Stimulated activated CD8-positive, alpha-beta memory T cell treated with anti-CD3 and anti-CD28 coated beads, Interleukin-7, amount 100 ng/mL, for 1 hour (primary cell): ENCODE measurements at places on chromosomes 3 and 15.

GRCh38 chr3:14496351-14496750 lies 43.8 kb downstream of the GRIP2 start:
- no peak for DNase-seq

DNA sequence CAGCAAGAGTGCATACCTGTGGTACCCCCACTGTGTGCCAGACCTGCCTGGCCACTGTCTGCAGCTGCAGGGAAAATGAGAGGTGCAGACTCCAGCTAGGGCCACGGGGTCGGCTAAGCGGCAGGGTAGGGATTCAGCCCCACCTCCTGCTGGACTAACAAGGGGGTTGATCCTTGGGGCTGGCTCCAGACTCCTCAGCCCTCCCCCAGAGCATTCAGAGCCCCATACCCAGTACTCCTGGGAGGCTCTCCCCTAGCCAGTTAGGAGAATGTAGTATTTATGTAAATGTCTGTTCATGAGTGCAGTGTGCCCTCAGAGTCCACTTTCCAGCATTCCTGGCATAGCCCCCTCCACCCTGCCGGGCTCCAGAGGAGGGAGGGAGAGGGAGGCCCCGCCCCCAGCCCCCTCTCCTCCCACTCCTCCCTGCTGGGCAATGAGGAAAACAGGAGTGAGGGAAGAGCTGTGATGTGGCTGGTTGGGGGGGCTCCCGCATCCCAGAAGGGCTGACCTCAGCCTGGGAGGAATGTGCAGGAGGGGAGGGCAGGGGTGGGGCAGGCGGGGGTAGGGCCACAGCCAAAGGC lies 4.5 kb upstream of the SEMA3B start:
- no peak for DNase-seq

- no peak for DNase-seq
These were observed 26.4 kb downstream of the TIGIT start for GRCh38 chr3:114320246-114320645.

GRCh38 chr3:50271314-50271936 lies 2.5 kb downstream of the SEMA3B start:
- DNase-seq: no peak

- no peak for DNase-seq
These were observed 98.5 kb downstream of the ITPR1 start for GRCh38 chr3:4591669-4592068.

GRCh38 chr15:47331829-47332393 lies 385.4 kb upstream of the SEMA6D start:
- DNase-seq: no peak

- DNase-seq: no peak
These were observed 1.4 kb upstream of the SLC41A3 start for GRCh38 chr3:126085276-126085675.

GRCh38 chr3:21290557-21290956 lies 460.5 kb downstream of the ZNF385D start:
- no peak for DNase-seq

- no peak for DNase-seq
These were observed 43.2 kb upstream of the UBE2E2 start for GRCh38 chr3:23159929-23160328.

GRCh38 chr3:188135271-188135670 lies 18.7 kb upstream of the LPP start:
- no peak for DNase-seq

GRCh38 chr3:104503022-104503421 lies 863.7 kb upstream of the ALCAM start:
- no peak for DNase-seq

- no peak for DNase-seq
These were observed 81.9 kb upstream of the PLXNA1 start for GRCh38 chr3:126900859-126901540.

- DNase-seq: no peak
These were observed 476.9 kb downstream of the ZNF385D start for GRCh38 chr3:21274079-21274571.

DNA sequence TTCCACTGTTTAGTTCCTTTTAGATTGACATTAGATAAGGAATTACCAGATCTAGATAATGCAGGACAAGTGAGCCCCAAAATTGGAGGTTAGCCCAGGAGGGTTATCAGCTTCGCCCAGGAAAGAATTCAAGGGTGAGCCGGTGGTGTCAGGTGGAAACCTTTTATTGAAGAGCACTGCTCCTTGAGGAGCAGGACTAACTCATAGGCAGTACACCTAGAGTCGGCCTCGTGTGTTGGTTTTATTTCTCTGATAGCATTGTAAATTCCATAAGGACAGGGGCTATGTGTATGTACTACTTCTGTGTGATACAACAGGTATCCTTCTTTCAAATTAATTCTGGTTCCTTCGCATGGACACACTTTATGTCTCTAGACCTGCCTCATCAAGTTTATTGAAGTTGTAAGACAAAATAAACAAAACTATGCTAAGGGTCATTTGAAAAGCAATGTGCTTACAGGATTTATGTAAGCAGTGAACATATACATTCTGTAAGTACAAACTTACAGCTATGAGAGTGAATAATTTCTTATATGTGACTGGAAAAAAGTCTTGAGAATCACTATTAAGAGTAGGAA lies 57.2 kb downstream of the SNX4 start:
- no peak for DNase-seq

DNA sequence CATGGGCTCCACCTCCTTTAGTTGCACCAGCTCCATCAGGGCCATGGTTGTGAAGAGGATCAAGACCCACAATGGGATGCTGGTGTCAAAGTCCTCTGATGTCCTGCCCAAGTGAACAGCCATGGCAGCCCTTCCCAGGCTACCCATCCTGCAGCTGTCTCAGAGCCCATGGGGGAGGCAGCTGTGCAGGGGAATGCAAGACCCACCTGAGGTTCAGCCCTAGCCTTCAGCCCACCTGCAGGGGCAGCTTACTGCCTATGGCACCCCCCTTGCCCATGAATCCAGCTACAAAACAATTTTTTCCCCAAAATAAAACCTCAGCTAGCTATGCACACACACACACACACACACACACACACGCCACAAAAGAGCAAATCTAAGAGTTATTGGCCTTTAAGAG lies 48.2 kb upstream of the POU1F1 start:
- no peak for DNase-seq

DNA sequence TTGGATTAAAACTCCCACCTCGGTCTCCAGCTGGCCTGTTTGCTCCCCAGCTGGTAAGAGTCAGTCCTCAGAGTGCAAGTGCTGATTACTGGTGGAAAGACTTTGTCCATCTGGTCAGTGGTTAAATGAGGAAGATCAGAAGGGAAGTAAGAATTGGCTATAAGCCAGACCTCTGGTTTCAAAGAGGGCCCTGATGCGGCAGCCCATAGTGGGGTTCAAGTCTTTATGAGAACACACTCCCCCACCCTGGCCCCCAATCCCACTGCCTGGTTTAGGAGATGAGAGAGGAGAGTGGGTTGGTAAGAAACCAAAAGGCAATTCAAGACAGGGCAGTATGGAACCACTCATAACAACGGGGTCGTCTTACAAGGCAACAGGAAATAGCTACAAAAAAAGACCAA lies 65.0 kb downstream of the FRMD4B start:
- no peak for DNase-seq

GRCh38 chr3:182713743-182714517 lies 79.4 kb upstream of the ATP11B start:
- no peak for DNase-seq

GRCh38 chr3:64203216-64203615 lies 22.1 kb downstream of the PRICKLE2 start:
- DNase-seq: no peak

DNA sequence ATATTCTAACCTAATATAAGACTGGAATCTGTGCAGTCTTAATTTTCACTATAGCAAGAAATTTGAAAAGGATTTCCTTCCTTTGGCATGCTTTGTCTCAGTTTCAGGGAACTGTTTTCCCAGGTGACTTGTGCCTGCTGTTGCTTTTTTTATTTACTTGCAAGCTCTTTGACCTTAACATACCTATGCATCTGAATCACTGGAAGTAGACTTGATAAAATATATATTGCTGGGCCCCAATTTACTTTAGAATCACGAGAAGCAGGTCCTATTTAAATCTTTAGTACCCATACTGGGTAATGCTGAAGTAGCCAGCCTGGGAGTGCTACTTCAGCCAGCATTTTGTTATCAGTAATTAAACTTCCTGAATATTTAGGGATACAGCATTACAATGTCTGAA lies 257.9 kb upstream of the ALCAM start:
- no peak for DNase-seq

GRCh38 chr3:111578867-111579266 lies 16.3 kb downstream of the ZBED2 start:
- DNase-seq: no peak

- DNase-seq: no peak
These were observed 75.2 kb upstream of the ADAMTSL3 start for GRCh38 chr15:83578691-83579090.
